RPMI8226 (cell line): ENCODE measurements at places on chromosomes 12 and 14.

GRCh38 chr12:7602277-7602676, 63.4 kb downstream of the APOBEC1 start:
- no peak for DNase-seq

GRCh38 chr14:83975841-83976770, 1553.8 kb upstream of the FLRT2 start:
- DNase-seq: no peak

- DNase-seq: no peak
Observed at GRCh38 chr12:24748326-24748725, 200.6 kb downstream of the BCAT1 start.

DNA sequence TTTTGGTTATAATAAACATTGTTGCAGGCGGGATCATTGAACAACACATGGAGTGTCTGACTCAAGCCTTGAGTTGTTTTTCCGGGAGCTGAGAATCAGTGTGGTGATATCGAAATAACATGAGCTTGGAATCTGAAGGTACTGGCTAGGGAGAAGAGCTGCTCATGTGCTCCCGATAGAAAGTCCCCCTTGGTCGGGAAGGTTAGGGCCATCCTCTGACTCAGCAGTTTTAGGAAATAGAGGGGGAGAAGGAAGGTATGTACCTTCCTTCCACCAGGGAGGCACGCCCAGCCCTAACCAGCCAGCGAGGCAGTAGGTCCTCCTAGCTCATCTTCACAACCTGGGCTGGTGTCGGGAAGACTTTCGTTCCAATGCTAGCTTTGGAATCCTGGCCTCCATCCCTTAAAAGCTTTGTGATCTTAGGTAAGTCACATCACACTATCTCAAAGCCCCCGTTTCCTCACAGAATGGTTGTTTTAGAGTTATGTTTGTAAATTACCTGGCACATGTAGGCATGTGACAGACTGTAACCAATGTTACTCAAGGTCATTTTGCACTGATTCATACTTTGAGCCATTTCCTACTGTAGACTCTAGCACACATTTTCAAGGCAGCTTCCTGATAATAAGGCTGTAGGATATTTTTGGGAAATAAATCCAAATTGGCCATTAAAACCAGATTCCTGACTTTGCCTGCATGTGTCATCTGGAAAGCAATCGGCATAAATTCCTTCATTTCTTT, 1.9 kb upstream of the RAB35 start:
- DNase-seq: no peak

GRCh38 chr12:4108803-4109345, 164.7 kb upstream of the CCND2 start:
- DNase-seq: no peak
